Mucosa of descending colon (tissue), 3 donors: ENCODE measurements at places on chromosomes 2 and 18. TPM values are rescaled to one million over a fixed set of nuclear protein-coding genes. Genes with fewer than 3 reads are reported as not detected.

Gene NTSR2
- total RNA-seq, result not detected

Gene HOXD10
- total RNA-seq, result 1.8 TPM

Gene TNS1
- total RNA-seq, result 1,458 TPM

Gene DYTN
- not detected for total RNA-seq

Gene GREB1L
- 0.29 TPM for total RNA-seq

Gene RUFY4
- total RNA-seq, result not detected

Gene ANKRD12
- total RNA-seq, result 63.6 TPM

Gene CDH2
- total RNA-seq, result 0.63 TPM
